ENCODE measurements at places on chromosomes 11 and 22.

DNA sequence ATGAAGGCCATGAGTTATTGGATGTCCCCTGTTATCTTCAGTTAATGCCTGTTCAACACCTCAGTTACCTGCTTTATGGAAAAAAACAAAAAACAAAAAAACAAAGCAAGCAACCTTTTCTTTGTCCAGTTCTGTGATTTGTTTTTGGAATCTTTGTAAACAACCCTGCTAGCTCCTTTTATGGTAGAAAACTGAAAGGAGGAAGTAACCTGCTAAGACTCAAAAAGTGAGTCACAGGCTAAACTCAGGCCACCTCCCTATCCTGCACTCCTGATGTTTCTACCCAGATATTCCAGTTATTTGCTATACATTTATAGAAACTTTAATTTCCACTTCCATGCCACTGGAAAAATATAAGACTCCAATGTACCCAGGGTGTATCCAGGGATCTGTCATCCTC lies 20.6 kb upstream of the TLCD5 start:
- no peak for DNase-seq

GRCh38 chr11:70928854-70929598 lies 323.4 kb downstream of the SHANK2 start:
- no peak for DNase-seq

DNA sequence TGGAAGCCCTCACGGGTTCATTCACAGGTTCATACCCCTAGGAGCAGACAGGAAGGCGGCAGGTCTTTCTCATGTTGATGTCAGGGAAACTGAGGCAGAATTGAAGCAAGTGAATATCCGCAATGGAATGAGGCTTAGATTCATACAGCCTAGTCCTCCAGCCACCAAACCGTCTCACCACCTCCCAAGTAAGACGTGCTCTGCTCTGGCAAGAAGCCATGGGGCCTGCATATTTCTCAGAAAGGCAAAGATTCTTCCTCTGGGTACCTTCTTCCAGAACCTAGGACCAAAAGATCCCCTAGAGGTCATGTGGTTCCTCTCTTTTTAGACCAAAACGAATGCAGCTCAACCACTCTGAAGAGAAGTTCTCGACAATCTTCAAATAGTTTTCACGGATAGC lies 1.7 kb downstream of the AP1B1 start:
- no peak for DNase-seq

- no peak for DNase-seq
Observed at GRCh38 chr11:130602641-130603334, 154.3 kb downstream of the ADAMTS15 start.

DNA sequence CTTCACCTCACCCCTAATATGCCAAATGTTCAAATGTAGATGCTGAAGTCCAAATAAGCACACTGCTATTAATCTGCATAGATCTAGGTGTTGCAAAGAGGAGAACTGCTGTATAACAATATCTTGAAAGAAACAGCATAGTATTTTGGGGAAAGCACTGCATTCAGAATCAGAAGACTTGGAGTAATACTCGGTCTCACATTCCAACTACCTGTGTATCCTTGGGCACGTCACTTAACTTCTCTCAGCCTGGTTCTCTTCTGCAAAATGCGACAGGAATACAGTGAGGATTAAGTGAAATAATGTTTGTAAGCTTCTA lies 332 bp upstream of the HMGXB4 start:
- DNase-seq: no peak

DNA sequence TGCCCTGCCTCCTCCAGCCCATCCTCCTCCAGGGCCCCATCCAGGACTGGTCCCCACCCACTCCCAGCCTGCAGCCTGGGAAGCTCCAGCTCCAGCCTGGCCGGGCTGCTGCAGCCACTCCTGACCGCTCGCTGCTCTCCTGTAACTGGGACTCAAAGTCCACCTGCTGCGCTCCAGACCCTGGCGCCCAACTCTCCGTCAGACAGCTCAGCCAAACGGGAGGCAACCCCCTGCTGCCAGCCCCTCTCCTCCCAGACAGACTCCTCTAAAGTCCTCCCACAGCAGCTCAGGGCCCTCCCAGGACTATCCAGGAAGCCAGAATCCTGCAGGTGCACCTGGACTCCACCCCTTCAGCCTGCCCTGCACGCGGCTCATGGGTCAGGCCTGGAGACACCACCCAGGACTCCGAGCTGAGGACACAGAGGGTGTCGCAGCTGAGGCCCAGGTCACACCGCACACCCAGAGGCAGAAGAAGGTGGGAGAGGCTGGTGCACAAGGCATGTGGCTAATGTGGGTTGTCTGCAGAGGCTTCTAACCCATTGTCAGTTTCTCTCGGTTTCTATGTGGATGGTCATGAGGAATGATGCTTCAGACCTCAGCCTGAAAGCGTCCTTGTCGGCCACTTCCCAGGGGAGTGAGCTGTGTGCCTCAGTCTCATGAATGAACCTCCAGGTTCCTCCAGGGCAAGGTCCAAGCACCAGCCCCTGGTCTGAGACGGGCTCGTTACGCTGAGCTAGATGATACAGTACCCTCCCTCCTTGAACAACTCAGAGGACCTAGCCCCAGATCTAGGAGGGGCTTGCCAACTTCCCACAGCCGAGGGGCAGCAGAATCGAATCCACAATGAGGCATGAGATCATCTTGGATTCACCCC lies 1514.8 kb downstream of the TBC1D22A start:
- DNase-seq: no peak

GRCh38 chr22:24951942-24952836 lies at the start of gene KIAA1671:
KIAA1671 (plus strand) TSS chr22:24952716; CDS start chr22:25028000, 75,284 bp downstream.
- peak; percentile 83 for DNase-seq

DNA sequence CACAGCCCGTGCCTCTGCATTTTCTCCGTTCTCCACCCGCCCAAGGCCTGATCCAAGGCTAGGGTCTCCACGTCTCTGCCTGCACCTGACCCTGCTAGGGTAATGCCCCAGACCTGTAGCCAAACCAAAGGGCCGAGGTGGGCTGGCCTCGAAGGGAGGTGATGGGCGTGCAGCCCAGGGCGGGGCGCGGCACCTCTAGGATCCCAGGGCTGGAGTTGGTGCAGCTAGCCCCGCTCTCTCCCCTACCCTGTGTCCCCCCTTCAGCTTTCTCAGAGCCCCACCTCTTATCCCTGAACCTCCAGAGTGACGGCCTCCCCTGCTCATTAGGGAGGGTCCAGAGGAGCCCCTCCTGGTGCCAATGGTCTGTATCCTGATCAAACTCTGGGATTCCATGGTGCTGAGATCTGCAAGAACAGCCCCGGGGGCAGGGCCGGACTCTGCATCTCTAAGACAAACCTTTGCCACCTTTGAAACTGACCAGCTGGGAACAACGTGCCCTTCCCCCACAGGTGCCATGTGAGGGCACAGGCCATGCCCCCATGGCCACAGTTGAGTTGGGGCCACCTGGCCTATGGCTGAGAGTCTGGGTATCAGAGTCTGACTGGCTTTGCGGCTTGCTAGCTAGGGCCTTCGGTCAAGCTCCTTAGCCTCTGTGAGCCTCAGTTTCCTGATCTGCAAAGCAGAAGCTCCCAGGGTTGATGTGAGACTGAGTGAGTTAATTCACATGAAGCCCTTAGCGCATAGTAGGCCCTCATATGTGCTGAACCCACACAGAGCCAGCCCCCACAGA lies 23.1 kb upstream of the CBX7 start:
- DNase-seq: no peak

GRCh38 chr11:109794501-109794900 lies 298.7 kb upstream of the ZC3H12C start:
- no peak for DNase-seq

GRCh38 chr11:19079643-19080440 lies 19.3 kb upstream of the MRGPRX2 start:
- no peak for DNase-seq

DNA sequence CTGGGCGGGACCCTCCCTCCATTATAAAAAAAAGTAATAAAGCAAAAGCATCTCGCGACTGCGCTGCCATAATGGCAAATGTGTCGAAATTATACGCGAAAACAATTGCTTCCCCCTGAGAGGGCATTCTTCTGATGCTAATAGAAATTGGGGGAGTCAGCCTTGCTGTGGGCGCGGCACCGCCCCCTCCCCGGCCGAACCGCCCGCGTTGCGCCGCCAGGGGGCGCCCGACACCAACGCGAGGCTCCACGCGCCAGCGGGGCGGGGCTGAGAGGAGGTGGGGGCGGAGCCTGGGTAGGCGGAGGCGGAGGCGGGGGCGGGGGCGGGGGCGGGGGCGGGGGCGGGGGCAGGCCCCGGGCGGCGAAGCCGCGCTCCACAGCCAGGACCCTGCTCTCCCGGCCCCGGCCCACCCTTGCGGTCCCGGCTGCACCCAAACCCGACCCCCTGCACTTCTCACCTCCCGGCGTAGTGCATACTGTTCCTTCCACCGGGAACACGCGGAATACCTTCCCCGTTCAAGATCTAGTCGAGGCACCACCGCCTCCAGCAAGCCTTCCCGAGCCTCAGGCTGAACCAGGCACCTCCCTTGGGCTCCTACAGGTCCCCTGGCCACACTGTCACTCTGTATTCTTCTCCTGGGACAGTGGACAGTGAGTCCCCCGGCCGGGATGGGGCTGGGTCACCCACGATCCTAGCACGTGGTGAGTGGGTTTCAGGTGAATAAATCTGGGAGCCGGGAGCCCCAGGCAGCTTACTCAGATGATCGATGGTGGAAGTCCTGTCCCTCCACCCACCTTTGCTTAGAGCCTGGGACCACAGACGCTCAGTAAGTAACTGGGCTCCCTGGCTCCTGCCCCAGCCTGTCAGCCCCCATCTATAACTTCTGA lies 15.5 kb upstream of the UPK3A start:
- peak; percentile 89 for DNase-seq

- no peak for DNase-seq
Observed at GRCh38 chr11:66373265-66373664, 1.7 kb upstream of the SLC29A2 start.

DNA sequence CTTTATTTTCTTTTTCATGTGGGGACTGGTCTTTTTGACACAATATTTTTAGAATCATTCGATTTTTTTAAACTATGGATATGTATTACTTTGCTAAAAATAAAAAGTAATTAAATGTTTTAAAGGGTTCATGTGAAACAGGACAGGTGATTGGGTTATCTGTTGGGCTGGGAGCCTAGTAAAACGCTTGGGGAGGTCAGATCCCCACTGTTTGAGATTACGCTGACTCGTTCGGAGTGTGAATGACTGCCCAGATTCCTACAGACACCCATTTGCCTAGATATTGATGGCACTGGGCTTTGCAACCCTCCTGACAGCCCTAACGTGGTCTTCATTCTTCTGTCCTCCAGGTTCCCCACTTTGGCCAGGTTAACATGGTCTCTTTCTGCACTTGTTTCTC lies 62.9 kb upstream of the UBASH3B start:
- no peak for DNase-seq

DNA sequence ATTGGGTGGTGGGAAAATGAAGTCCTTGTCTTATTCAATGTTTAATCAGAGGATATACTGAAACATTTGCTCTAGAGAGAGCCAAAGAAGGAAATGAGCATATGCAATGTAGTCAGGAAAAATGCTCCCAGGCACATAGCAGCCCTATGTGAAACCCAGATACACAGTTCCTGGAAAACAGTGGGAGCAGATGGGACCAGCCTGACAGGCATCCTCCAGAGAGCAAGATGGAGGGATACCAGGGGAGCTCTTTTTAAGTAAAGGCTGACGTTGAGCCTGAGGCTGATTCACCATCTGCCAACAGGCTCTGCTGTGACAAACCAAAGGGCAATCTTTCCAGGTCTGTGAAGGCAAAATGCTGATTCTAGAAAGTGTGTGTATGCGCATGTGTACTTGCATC lies 559.4 kb upstream of the KIRREL3 start:
- DNase-seq: no peak

DNA sequence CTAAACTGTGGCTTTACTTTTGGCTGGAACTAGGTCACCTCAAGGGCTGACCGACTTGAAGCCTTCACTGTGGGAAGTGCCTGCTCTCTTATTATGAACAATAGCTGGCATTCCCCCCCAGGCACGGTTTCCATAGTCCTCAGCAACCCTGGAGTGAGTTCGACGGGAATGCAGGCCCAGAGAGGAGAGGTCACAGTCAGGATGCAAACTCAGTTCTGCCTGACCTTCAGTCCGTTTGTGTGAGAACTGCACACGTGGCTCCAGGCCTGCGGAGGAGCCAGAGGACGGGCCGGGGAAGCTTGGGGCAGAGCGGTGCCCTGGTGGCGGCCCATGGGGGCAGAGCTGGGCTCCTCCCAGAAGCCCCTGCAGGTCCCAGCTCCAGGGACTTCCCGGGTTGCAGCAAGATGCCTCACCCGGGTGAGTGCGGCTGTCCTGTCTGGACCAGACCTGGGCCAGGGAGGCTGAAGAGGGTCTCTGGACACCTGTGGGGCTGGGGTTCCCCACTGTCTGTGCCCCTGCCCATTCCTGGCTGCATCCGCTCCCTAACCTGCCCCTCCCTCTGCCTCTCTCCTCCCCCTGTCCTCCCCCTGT lies 17.2 kb downstream of the SLC25A18 start:
- DNase-seq: no peak

DNA sequence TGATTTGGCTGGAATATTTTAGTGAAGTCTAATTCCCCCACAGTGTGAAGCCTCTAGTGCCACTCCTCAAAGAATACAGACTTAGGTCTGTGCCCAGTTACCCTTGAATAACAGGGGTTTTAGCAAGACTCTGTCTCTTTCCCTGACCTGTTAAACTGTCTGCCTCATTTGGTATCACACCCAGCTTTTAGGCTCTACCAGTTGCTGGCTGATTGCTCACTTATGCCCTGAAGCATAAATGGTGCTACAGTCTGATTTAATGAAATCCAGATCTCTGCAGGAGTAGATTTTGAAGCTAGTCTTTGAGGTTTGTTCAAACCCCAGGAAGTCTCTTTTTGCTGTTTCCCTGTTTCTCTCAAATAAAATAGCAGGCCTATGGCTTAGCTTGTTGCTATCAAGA lies 45.2 kb upstream of the LIPT2 start:
- DNase-seq: no peak

DNA sequence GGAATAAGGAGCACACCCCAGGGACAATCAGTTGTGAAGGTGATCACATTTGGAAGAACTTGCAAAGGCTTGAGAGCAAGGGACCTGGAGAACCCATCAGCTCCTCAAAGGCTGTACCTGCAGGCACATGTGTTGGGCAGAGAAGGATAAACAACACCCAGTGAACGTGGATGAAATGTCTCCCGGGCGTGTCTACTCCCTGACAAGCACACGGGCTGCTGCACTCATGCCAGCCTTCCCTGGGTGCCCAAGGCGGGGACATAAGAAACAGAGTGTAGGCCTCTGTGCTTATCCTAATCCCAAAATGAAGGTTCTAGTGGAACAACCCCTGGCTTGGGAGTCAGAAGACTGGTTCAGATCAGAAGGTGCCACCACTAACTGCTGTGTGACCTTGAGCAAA lies 46.7 kb downstream of the DSCAML1 start:
- no peak for DNase-seq

DNA sequence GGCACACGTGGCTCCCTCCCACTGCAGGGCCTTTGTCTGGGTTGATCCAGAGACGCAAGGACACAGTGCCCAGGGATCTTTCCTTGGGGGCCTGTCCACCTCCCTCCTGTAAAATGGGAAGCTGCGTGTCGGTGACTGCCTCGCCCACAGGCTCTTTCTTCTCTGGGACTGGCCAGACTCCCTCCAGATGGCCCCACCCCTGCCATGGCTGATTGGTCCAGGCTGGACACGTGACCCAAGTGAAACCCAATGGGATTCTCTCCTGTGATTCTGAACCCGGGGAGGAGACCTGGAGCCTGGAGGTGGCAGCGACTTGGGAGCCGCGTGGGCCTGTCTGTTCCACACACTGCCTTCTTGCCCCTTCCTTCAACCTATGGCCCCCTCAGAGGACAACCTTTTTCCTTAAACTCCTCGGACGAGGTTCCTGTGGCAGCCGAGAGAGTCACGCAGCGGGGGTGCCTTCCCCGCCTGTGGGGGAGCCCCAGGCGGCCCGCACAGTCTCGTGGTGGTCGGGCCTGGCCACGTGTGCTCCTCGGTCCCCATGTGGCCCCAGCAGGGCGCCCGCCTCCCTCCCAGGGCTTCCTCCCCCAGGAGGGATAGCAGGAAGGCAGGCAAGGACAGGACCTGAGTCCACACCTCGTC lies 12.4 kb upstream of the MPPED1 start:
- no peak for DNase-seq
